Thyroid gland (tissue), 4 donors: ENCODE measurements at places on chromosomes 2 and 18. TPM values are rescaled to one million over a fixed set of nuclear protein-coding genes. Genes with fewer than 3 reads are reported as not detected.

DNA sequence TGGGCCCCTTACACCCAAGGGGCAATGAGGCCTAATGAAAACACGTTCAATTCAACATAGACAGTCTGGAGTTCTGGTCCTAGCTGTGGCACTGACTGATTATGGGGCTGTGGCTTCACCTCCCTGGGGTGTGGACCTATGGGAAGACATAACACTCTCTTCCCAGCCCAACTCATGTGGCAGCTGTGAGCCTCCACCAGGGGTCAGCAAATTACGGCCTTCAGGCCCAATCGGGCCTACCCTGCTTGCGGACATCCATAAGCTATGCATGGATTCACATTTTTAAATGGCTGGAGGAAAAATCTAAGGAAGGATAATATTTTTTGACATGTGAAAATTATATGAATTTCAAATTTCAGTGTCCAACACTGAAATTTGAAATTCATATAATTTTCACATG lies 101.3 kb downstream of the LOXHD1 start:
- peak; percentile 74 for DNase-seq

The TRPM8 gene
- not detected for total RNA-seq

GRCh38 chr18:24414349-24415003 lies 12.0 kb upstream of the IMPACT start:
- no peak for DNase-seq

DNA sequence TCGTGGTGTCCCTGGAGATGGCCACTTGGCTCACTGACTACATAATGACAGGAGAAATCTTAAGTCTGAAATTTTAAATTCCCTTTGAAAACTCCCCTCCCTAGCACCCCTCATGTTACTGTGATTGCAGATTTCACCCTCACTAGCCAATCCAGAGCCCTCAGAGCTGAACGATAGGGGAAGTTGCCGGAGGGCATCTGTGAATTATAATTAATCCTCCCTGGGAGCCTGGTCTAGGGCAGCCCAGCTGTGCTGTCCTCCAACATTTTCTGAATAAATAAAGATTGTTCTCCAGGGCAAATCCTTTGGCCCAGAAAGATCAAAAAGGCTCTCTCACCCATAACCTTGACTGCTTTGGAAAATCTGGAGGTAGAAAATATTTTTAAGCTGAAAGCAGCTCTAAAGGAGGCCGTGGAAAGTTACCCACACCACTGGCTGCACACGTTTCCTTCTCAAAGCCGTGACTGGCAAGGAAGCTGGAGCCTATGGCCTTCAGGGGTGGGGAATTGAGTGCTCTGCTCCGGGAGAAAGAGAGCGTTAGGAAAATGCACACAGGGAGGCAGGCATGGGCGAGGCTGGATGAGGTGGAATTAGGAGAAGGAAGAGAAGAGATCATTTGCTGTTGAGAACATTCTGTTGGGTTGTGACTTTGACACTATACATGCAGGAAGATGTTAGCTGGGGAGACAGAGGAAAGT lies 68.9 kb upstream of the CNGA3 start:
- no peak for DNase-seq

The PLA2R1 gene
- 246 TPM for total RNA-seq

DNA sequence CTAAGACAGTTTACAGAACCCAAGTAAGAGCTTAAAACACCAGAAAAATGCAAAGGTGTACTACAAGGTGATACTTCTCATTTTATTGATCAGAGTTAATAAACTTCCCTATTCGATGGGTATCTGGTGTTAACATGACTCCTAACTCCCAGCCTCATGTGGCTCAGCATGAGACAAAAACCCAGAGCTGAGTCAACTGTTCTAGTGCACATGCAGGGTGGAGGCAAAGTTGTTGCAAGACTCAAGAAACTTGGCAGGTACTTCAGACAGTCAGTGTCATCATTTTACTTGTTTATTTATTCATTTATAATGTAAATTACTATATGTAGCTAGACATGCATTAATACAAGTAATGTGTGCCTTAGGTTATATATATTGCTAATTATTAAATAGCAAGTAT lies 216.6 kb upstream of the DSEL start:
- no peak for DNase-seq

The OTOS gene
- 31.1 TPM for total RNA-seq

DNA sequence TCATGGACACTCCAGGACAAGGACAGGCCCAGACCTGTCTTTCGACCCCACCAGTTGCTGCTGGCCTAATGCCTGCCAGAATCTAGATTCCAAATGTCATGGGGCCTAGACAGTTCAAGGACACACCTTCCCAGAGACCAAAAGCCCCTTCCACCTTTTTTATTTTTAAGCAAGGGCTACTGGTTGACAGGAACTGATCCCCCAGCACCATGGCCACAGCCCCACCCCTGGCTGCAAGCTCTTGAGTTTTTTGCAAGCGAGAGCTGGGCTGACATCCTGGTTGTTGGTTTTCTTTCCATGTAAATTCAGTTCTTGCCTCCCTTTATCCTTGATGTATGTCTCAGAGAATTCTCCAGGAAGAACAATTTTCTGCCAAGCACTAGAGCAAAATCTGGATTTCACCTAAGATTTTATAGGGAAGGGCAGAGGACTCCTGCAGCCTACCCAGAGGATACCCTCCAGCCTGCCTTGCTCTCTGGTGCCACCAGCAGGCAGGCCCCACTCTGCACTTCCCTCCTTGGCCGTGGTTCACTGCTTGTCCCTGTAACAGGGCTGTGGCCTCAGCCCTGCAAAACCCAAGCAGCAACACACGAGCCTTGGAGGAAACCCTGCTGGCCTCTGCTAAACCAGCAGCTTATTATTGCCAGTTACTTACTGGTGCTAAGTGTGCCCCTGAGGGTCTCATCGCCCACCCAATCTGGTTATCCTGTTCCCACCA lies 97.7 kb downstream of the TWIST2 start:
- no peak for DNase-seq

DNA sequence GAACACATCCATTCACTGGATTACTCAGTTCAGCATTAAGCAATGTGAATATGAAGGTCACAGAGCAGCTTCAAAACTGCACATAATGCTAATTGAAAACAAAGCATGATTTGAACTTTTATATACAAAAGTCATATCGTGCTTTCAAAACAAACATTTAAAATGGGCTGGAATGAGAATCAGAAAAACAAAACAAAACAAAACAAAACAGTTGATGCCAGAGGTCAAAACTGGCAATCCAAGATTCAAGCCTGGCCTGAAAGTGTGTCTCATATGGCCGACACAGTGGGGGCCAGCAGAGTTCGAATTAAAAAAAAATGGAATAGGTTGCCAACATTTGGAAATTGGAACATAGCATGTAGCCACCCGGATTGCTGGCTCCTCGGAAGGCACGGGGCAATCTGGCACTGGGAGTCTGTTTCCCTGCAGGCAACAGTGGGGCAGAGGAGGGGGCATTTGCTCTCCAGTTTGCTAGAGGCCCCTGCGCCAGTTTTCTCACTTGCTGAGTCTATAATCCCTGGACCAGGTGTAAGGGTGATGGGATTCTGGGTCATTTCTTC lies 294.4 kb downstream of the ZNF521 start:
- no peak for DNase-seq

The GPR45 gene
- total RNA-seq: not detected
